ENCODE measurements at places on chromosomes 12 and 14. TPM values are rescaled to one million over a fixed set of nuclear protein-coding genes. Genes with fewer than 3 reads are reported as not detected.

Gene ARHGAP9
- total RNA-seq = 295 TPM

Gene JAG2
- 0.55 TPM for total RNA-seq

Gene WNK1
- 215 TPM for total RNA-seq

- H3K27me3 ChIP-seq = no peaks in the 10 kb centered on the region
- no peak overlapping the region for H3K4me3 ChIP-seq
- no peak for DNase-seq
- no peaks in the 10 kb centered on the region for H3K4me1 ChIP-seq
These were observed 23.4 kb downstream of the KIF26A start for GRCh38 chr14:104161602-104162367.

DNA sequence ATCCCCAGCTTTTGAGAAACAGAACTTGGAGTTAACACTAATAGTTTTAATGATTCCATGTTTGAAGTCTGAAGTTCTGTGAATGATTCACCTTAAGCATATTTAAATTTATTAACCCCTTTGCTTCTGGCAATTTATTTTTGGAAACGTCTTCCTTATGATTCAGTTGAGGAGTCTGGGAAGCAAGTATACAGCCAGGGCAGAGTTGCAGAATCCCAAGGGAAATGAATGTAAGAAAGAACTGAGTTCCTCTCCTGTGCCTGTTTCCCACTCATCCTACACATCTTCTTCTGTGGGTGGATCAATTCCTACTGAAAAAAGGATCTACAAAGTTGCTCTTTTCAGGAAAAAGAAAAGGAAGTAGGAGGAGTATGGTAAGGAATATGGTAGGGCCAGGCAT, 108.2 kb upstream of the CCDC91 start:
- H3K27me3 ChIP-seq = peaks cover 11% of the 10 kb centered on the region
- peaks cover 3% of the 10 kb centered on the region for H3K4me1 ChIP-seq
- no peaks in the 10 kb centered on the region for H3K36me3 ChIP-seq
- no peak overlapping the region for H3K27ac ChIP-seq

GRCh38 chr12:7512553-7512952, 9.0 kb upstream of the CD163 start:
- H3K4me1 ChIP-seq = no peaks in the 10 kb centered on the region
- peaks cover 46% of the 10 kb centered on the region for H3K27me3 ChIP-seq
- no peak overlapping the region for H3K4me3 ChIP-seq
- DNase-seq = no peak
